AML-193 (cell line): ENCODE measurements at places on chromosomes 6 and 20.

DNA sequence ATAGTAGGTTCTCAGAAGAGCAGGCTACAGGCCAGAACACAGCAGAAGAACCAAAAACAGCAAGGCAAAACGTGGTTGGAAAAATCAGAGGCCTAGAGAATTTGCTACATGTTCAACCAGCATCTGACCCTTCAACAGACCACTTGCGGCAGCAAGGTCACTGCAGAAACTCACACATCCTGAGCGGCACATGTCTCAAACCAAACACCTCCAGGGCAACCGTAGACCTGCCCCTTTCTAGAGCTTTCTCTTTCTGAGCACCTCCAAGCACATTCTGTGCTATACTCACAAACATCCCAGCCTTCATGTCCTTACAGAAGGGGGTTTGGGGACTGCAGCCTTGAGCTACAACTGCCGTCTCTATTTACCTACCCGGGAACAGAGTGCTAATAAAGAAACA, 52.6 kb downstream of the GFOD1 start:
- no peak for DNase-seq

GRCh38 chr6:167787896-167788562, 38.7 kb upstream of the AFDN start:
- DNase-seq, result no peak

DNA sequence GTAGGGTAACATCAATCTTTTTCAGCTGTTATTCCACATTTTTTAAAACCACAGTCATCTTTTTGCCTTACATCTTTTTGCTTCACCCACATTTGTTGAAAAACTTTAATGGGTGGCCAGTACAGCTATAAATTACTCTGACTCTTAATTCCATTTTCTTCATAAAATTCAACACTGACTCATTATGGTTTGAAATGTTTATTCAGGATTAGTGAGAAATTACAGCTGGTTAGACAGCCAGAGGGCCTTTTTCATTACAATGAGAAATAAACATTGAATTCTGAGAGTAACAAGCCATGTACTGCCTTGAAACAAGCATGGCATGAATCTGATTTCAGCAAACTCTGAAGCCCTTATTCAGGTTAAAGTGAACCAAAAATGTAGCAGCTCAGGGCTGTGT, 19.5 kb downstream of the NDUFAF4 start:
- DNase-seq, result no peak

DNA sequence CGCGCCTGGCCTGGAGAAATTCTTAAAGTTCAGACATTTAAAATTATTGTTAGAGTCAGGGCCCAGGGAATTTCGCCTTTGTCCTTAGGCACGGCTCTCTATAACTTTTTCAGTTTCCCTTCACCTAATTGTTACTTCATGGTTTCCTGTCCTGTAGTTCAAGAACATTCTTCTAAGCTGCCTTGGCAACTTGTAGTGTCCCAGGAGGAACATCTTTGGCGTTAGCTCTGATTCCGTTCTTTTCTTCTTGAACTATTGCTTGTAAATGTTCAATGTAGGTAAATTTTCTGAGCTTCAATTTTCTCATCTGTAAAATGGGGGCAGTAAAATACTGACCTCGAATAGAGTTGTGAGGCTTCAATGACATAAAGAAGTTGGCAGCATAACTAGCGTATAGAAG, 41.8 kb downstream of the TIAM2 start:
- no peak for DNase-seq

GRCh38 chr6:2976060-2976459, 4.7 kb upstream of the SERPINB6 start:
- DNase-seq, result no peak

- DNase-seq, result no peak
Observed at GRCh38 chr6:44715188-44715587, 327.7 kb downstream of the CDC5L start.

- no peak for DNase-seq
Observed at GRCh38 chr20:49337357-49337756, 59.5 kb upstream of the ZNFX1 start.

DNA sequence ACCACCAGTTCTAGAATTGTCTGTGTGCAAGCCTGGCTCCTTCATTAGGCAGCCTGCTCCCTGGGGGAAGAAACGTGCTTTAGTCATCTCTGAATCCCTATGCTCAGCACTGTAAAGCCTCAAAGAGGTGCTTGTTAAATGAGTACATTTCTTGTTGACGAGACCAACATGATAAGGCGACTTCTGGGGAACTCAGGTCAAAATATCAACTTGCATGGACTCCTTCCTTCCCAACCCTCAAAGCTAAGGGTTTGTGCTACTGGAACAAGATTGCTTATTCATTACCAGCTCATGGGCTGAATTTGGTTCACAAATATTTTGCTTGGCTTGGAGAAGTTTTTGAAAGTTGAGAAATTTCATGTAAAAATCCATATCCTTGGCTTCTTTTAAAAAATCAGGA, 10.6 kb downstream of the KCNG1 start:
- DNase-seq, result no peak

- peak; percentile 20 for DNase-seq
Observed at GRCh38 chr20:37406010-37406998, 60.4 kb downstream of the SRC start.
